ENCODE measurements at places on chromosomes 16 and 17.

DNA sequence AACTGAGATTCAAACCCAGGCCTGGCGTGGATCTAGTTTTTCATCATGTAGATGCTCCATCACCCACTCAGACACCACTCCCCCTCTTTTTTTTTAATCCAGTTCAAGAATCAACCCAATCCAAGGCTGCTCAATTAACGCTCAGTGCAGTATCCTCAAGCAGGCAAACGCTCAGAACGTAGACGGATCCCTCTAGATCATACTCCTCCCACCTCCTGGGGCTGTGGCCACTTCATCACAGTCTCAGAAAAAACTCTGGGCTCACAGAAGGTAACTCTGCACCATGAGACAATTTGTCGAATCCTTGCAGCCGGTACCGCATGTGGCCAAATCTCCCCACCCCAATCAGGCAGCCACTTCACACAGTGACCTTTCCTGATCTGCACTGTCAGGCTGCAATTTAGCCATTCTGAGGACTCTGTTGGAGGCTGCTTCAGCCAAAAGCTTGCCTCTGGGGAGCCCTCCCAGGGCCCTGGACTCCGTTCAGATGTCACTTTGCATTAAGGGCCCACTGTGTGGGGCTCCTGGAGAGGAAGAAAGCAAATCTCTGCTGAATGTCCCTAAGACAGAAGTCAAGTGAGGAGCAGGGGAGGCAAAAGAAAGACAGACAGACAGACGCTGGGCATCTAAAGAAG lies 183.5 kb downstream of the XYLT1 start:
- DNase-seq, result no peak

GRCh38 chr17:63452046-63452961 lies 6.2 kb upstream of the CYB561 start:
- DNase-seq, result no peak

- DNase-seq, result no peak
Observed at GRCh38 chr16:61892531-61892930, 143.7 kb downstream of the CDH8 start.

- DNase-seq, result no peak
Observed at GRCh38 chr16:66849021-66849420, 4.8 kb downstream of the CA7 start.

- DNase-seq, result no peak
Observed at GRCh38 chr17:62703261-62703775, 75.8 kb downstream of the MRC2 start.
